ENCODE measurements at places on chromosomes 5 and 9. TPM values are rescaled to one million over a fixed set of nuclear protein-coding genes. Genes with fewer than 3 reads are reported as not detected.

Gene SEMA6A
- total RNA-seq: not detected

Gene GABRA1
- total RNA-seq: not detected

DNA sequence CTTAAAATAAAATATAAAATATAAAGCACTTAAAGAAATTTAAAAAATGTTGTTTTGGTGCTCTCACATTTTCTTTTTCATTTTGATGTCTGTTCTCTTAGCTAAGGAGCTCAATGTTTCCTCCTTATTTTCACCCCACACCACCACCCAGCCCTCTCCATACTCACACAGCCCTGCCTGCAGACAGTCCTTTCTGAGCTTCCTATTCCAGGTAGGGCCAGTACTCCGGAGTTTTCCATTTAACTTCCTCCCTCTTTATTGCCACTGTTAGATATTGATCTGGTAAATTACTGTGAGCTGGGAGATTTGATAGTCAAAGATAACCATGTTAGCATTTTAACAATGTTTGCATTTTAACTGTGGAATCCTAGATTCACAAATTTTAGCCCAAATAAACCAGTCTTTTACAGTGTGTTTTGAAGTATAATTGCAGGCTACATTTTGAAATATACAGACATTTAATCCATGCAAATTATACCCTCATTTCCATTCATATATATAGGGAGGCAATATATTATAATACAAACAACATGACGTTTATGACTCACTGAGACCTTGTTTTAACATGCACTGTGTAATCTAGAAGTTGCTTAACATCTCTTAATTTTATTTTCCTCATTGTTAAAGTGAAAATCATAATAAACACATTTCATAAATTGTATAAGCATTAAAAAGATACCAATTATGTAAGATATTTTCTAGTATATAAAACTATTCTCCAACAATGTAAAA lies 927.1 kb downstream of the NR2F1-AS1 start:
- no peaks in the 10 kb centered on the region for H3K36me3 ChIP-seq
- H3K4me3 ChIP-seq: no peak overlapping the region
- no peak for DNase-seq

DNA sequence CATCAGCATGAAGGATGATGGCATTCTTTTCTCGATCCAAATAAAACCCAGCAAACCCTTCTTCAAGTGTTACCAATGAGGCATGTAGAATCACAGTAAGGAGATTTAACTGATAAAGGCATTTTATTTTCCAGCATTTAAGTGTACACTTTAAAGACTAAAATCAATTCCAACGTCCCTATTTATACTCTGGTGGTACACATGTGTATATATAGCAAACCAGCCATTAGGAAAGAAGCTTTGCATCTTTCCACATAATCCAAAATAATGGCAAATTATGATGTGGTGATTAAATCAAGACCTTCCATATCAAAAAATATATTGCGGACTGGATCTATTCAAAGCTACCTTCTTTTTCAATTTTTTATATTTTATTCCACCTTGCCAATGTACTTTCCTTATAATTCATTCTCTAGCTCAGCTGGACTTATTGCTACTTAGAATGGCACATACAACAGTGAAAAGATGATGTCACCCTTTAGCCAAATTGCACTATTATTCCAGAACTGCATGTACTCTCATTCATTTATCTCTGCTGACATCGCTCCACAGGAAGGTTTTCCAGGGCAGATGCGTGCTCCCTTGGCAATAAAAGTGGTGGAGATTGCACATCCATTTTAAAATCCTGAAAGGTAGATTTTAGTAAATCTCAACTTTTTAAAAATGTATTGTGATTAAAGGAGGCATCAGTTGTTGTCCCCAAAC lies 63.3 kb upstream of the SLC30A5 start:
- H3K36me3 ChIP-seq: no peaks in the 10 kb centered on the region
- H3K27me3 ChIP-seq: no peaks in the 10 kb centered on the region
- no peak overlapping the region for H3K4me3 ChIP-seq
- no peak overlapping the region for H3K27ac ChIP-seq
- no peaks in the 10 kb centered on the region for H3K4me1 ChIP-seq

GRCh38 chr5:93591323-93591945 lies 8.4 kb downstream of the NR2F1 start:
- peaks cover 77% of the 10 kb centered on the region for H3K27me3 ChIP-seq
- H3K4me1 ChIP-seq: peaks cover 20% of the 10 kb centered on the region
- no peak for DNase-seq
- H3K36me3 ChIP-seq: no peaks in the 10 kb centered on the region

Gene TTC39B
- total RNA-seq: 65.1 TPM

DNA sequence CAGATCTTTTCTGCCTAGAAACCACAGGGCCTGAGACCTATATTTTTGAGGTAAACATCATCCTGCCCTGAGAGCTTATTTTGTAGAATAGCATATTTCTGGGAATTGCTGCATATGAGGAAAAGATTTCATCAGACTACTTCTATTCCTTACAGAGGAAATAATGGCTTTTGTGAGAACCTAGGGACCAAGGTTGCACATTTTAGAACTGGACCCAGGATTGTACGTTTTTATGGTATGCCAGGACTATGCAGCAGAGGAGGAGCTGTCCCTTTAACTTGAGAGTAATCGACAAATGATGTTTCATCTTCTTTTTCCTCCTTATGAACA lies 2.2 kb upstream of the ALDH1A1 start:
- no peaks in the 10 kb centered on the region for H3K4me1 ChIP-seq
- no peaks in the 10 kb centered on the region for H3K27me3 ChIP-seq
- H3K4me3 ChIP-seq: no peak overlapping the region

Gene ENTPD2
- total RNA-seq: not detected

Gene SLC45A2
- total RNA-seq: not detected

DNA sequence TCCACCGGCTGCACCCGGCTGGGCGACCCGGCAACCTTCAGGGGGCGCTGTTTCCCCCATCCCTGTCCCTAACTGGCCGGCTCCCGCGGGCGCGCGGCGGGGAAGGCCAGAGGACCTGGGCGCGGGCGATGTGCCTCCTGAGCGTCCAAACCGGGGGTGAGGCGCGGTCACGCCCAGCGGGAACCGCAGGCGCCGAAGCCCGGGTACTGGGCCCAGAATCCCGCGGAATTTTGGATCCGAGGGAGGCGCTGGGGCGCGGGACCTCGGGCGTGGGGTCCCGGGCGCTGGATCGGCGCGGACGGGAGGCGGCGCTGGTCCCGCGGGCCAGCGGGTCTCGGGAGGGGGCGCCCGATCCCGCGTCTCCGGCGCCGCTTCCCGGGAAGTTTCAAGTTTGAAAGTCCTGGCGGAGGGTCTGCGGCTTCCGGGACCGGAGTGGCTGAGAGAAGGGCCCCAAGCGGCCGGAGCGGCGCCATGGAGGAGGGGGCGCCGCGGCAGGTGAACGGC lies at the start of gene PKN3:
Gene PKN3, plus strand, starts transcription at position 59 of the 504 bp plus-strand sequence. Its CDS starts 413 bp downstream, at position 472.
- H3K4me3 ChIP-seq: peak within 1 kb of the TSS; percentile 46
- peaks cover 19% of the 10 kb centered on the region for H3K4me1 ChIP-seq
- no peaks in the 10 kb centered on the region for H3K36me3 ChIP-seq
- no peak within 1 kb of the TSS for H3K27ac ChIP-seq
- no peaks in the 10 kb centered on the region for H3K27me3 ChIP-seq

Gene LAMC3
- total RNA-seq: not detected

Gene ACOT12
- total RNA-seq: not detected

Gene SLC34A1
- total RNA-seq: 0.50 TPM

GRCh38 chr5:78407458-78407857 lies 47.0 kb downstream of the SCAMP1 start:
- H3K4me1 ChIP-seq: no peaks in the 10 kb centered on the region
- no peaks in the 10 kb centered on the region for H3K27me3 ChIP-seq
- H3K36me3 ChIP-seq: no peaks in the 10 kb centered on the region
- H3K4me3 ChIP-seq: no peak overlapping the region

Gene RHOBTB3
- 46.5 TPM for total RNA-seq

- no peaks in the 10 kb centered on the region for H3K36me3 ChIP-seq
- no peak for DNase-seq
- no peak overlapping the region for H3K27ac ChIP-seq
- no peak overlapping the region for H3K4me3 ChIP-seq
- H3K4me1 ChIP-seq: no peaks in the 10 kb centered on the region
- no peaks in the 10 kb centered on the region for H3K27me3 ChIP-seq
Observed at GRCh38 chr5:58286741-58287140, 173.1 kb downstream of the PLK2 start.

DNA sequence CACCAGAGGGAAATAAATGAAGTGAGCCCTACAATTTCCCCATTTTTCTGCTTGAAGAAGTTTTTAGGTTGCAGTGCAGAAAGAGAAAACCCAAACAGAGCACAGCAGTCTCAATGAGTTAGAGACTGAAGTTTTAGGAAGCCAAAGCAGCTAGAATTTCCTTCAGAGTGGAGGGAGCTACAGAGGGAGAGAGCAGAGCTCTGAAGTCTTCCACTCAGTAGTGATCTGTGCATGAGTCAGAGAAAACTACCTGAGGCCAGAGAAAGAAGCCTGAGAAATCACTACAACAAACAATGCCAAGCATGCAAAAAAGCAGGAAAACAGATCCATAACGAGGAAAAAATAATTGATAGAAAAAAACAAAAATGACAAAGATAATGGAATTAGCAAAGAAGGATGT lies 17.9 kb upstream of the NDUFB6 start:
- H3K36me3 ChIP-seq: no peaks in the 10 kb centered on the region
- DNase-seq: no peak
- H3K27me3 ChIP-seq: no peaks in the 10 kb centered on the region
- H3K4me1 ChIP-seq: no peaks in the 10 kb centered on the region

GRCh38 chr5:2629045-2629444 lies 122.4 kb downstream of the IRX2 start:
- DNase-seq: no peak
- H3K27me3 ChIP-seq: no peaks in the 10 kb centered on the region
- no peak overlapping the region for H3K4me3 ChIP-seq
- H3K36me3 ChIP-seq: no peaks in the 10 kb centered on the region
- H3K4me1 ChIP-seq: no peaks in the 10 kb centered on the region
- no peak overlapping the region for H3K27ac ChIP-seq

GRCh38 chr5:136985785-136986475 lies 513.2 kb downstream of the SPOCK1 start:
- DNase-seq: no peak
- H3K4me3 ChIP-seq: no peak overlapping the region
- no peaks in the 10 kb centered on the region for H3K36me3 ChIP-seq

DNA sequence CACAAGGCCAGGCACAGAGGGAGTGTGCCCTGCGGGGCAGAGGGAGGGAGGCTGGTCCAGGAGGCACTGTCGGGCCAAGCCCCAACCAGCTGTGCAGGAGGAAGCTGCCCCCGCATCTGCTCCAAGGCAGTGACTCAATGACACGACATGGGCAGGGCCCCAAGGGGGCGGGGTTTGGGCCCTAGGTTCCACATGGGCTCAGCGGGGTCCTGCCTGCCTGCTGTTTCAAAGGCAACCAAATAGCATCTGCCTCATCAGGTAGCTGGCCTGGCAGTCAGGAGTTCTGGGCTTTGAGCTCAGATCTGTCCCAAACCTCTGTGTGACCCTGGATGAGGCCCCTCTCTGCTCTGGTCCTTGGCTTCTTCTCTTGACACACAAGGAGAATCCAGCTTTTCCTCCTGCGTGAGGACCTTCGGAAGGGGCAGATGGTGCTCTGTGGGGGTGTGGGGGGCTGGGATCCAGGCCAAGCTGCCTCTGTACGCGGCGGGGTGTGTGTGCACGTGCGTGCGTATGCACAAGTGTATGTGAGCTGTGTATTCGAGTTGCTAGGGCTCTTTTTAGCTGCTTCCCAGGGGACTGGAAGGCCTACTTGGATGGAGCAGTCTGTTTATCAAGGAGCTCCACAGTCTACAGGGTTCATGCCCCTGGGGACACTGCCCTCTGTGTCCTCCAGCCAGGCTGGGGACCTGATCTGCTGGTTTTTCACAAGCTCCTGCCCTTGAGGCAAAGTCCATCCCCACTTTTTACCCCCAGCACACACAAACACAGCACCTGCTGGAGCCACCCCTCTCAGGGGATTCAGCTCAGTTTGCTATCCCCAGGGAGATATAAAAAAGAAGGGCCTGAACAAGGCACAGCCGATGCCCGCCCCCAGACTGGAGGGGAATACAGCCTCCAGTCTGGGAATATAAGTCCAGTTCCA lies 138.9 kb downstream of the RGS3 start:
- no peaks in the 10 kb centered on the region for H3K4me1 ChIP-seq
- H3K36me3 ChIP-seq: peaks cover 18% of the 10 kb centered on the region
- no peak overlapping the region for H3K27ac ChIP-seq
- no peak for DNase-seq

DNA sequence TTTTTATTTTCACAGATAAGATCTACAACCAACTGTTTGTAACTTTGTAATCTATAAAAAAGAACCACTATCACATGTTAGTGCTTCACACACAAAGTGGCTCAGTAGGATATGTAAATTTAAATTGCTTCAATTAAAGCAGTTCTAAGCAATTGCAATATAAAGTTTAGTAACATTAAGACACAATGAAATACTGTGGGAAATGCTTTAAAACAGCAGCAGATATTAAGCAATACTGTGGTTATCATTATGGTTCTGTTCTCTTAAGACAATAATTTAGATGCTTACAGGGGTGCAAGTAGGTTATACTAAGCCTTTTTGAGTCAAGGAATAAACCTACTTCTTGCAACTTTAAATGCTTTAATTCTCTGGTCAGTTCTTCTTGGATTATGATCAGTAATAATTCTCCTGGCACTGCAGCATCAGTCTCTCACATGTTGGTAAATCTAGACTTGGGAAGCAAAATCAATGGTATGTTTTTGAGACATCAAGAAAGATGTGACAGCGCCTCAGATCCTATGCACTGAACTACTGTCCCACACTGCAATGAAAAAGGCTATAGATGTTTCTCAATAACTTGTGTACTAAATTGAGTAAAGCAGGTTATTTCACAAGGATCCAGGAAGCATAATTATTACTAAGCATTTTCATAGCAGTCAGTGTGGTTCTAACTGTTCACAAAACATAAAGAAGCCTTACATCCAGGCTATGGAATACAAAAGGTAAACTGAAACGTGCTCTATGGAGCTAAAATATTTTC lies 338.7 kb upstream of the PDE4D start:
- H3K27me3 ChIP-seq: no peaks in the 10 kb centered on the region
- DNase-seq: no peak
- H3K4me3 ChIP-seq: no peak overlapping the region
- no peaks in the 10 kb centered on the region for H3K4me1 ChIP-seq
- no peak overlapping the region for H3K27ac ChIP-seq

DNA sequence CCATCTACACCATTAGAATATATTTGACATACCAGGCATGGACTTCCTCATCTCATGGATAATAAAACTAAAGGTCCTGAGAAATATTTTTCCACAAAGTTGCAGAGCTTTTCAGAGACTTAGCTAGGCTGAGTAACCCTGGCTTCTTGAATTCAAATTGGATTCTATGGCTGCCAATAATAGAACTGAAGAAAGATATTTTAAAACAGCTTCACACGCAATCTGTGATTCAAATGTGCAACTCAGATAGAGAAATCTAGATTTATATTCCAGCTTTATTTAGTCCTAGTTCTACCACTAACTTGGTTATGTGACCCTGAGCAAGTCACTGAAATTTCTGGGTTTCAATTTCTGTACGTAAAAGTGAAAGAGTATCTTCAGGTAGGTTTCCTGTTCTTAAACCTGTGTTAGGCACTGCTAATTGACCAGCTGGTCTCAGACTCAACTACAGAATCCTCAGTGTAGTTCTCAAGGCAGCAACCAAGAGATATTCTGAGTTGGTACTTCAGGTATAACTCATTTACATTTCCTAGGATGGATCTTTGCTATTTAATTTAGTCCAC lies 235.3 kb downstream of the GABRB2 start:
- no peaks in the 10 kb centered on the region for H3K4me1 ChIP-seq
- H3K27ac ChIP-seq: no peak overlapping the region
- no peak overlapping the region for H3K4me3 ChIP-seq

GRCh38 chr9:115192835-115193525 lies 75.0 kb upstream of the TNC start:
- DNase-seq: no peak
- no peaks in the 10 kb centered on the region for H3K27me3 ChIP-seq
- no peak overlapping the region for H3K27ac ChIP-seq
- H3K36me3 ChIP-seq: no peaks in the 10 kb centered on the region

GRCh38 chr9:114465906-114466900 lies 39.1 kb downstream of the WHRN start:
- no peak overlapping the region for H3K27ac ChIP-seq
- no peak for DNase-seq

Data from natural killer cell (primary cell).